Gastrocnemius medialis (tissue), 4 donors: ENCODE measurements at places on chromosomes 5 and 9. TPM values are rescaled to one million over a fixed set of nuclear protein-coding genes. Genes with fewer than 3 reads are reported as not detected.

- H3K4me3 ChIP-seq, result no peak overlapping the region
- peaks cover 17% of the 10 kb centered on the region for H3K4me1 ChIP-seq
- DNase-seq, result no peak
- no peak overlapping the region for H3K27ac ChIP-seq
- H3K27me3 ChIP-seq, result peaks cover 17% of the 10 kb centered on the region
These were observed 3.8 kb upstream of the GGTA1 start for GRCh38 chr9:121503444-121503843.

The DOCK2 gene
- total RNA-seq, result 2.1 TPM

- no peak overlapping the region for H3K4me3 ChIP-seq
- no peak for DNase-seq
- H3K4me1 ChIP-seq, result no peaks in the 10 kb centered on the region
These were observed 8.4 kb upstream of the GOLPH3 start for GRCh38 chr5:32182463-32183063.

DNA sequence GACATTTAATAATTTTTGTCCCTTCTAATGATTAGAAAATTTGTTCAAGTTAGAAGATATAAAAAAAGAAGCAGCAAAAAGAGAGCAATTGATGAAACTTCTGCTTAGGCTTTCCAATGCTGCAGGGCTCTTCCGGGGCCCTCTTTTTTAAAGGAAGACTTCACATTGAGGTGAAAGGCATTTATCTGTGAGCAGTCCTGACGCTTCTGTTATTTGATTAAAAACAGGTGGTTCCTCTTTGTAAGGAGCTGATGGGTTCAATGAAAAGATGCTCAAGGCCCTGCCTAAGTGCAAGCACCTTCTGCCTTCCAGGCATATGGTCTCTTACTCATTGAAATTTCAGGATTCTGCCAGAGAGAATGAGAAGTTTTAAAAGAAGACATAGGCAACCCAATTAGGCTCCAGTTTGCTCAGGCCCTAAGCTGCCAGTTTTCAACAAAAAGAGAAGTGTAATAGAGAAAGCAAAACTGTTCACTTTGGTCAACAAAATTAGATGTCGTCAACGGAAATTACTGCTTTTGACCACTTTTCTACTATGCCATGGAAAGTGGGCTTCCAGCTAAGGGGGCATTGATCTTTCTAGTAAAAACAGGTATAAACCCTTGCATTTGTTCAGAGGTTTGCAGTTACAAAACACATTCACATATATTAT lies 100.2 kb downstream of the INSYN2B start:
- no peaks in the 10 kb centered on the region for H3K4me1 ChIP-seq
- DNase-seq, result no peak
- no peak overlapping the region for H3K4me3 ChIP-seq
- H3K27me3 ChIP-seq, result no peaks in the 10 kb centered on the region

The NEUROG1 gene
- not detected for total RNA-seq

The RLN2 gene
- total RNA-seq, result not detected

The CCNJL gene
- total RNA-seq, result not detected

DNA sequence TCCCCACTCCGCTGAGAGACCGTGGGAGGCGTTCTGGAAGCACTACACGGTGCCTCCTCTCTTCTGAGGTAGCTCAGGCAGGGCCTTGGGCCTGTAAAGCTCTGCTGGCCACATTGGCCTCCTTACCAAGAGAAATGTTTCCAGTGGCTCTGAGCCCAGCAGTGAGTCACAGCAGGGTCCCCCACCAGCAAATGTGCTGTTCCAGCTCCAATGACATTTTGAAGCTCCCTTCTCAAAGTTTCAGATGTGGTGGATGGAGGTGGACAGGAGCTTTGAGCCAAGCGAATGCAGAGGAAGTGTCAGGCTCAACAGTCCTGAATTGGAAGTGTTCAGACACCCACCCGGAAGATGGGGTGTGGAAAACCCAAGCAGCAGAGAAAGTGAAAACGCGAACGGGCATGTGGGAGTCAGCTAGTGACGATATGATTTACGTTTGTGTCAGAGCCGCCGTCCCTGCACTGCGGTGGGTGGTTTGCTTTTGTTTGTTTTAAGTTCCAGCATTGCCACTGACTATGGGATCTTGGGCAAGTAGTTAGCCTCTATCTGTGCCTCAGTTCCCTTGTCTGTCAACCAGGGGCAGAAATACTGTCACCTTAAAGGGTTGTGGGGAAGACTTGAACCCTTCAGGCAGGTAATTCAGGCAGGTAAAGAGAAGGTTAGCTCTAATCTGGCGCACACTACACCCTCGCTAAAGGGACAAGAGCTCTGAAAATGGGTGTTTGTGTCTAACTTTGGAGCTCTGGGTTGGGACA lies 38.2 kb downstream of the C5orf15 start:
- no peak overlapping the region for H3K27ac ChIP-seq
- H3K36me3 ChIP-seq, result no peaks in the 10 kb centered on the region
- no peaks in the 10 kb centered on the region for H3K27me3 ChIP-seq

- H3K4me1 ChIP-seq, result peaks cover 70% of the 10 kb centered on the region
- no peaks in the 10 kb centered on the region for H3K36me3 ChIP-seq
These were observed 76.6 kb downstream of the ARRDC3 start for GRCh38 chr5:91306497-91306896.

DNA sequence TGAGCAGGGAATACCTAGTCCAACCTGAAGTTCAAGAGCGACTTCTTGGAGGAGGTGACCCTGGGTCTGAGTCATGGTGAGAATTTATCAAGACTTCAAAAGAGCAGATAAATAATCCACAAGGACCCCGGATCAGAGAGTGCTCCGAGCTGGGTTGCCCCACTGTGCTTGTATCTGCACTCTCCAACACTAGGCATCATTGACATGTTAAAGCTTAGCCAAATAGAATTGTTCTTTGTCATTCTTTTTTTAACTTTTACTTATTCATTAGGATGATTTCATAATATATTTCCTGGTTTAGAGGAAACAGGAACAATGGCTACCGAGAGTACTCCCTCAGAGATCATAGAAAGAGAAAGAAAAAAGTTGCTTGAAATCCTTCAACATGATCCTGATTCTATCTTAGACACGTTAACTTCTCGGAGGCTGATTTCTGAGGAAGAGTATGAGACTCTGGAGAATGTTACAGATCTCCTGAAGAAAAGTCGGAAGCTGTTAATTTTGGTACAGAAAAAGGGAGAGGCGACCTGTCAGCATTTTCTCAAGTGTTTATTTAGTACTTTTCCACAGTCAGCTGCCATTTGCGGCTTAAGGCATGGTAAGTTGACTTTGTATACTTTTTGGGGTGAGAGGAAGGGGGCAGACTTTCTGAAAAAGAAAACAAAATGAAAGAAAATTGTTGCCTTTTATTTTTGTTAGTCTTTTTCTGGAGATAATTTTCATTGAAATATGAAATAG lies at the start of gene CARD6:
CARD6 (plus strand) TSS at position 300 of the 738 bp plus-strand sequence; CDS start at position 316, 16 bp downstream.
- DNase-seq, result no peak
- no peaks in the 10 kb centered on the region for H3K36me3 ChIP-seq
- peaks cover 3% of the 10 kb centered on the region for H3K4me1 ChIP-seq

- no peaks in the 10 kb centered on the region for H3K27me3 ChIP-seq
These were observed 78.8 kb downstream of the CSNK1A1 start for GRCh38 chr5:149472399-149472798.

GRCh38 chr5:10173716-10174115 lies 76.0 kb downstream of the ATPSCKMT start:
- H3K36me3 ChIP-seq, result no peaks in the 10 kb centered on the region
- DNase-seq, result no peak
- H3K4me3 ChIP-seq, result no peak overlapping the region
- H3K4me1 ChIP-seq, result no peaks in the 10 kb centered on the region

The GFI1B gene
- total RNA-seq, result not detected

GRCh38 chr5:36763454-36763853 lies 113.1 kb upstream of the NIPBL start:
- H3K27me3 ChIP-seq, result no peaks in the 10 kb centered on the region
- no peaks in the 10 kb centered on the region for H3K4me1 ChIP-seq
- H3K27ac ChIP-seq, result no peak overlapping the region
- no peaks in the 10 kb centered on the region for H3K36me3 ChIP-seq

DNA sequence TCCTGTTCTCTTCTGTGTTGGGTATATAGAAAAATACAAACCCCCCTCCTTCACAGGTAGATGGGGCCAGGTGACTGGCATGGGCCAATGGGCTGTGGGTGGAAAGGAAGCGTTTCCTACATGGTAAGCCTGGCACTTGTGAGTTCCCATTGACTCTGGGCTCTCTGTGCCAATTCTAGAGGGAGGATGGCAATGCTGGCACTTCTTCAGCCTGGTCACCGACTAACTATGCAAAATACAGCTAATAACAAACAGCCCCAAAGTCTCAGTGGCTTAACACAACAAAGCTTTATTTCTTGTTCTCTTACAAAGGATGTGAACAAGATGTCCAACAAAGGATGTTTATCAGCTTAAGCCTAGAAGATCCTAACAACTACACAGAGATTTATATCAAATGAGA lies 258.1 kb downstream of the SYK start:
- H3K36me3 ChIP-seq, result no peaks in the 10 kb centered on the region
- no peak for DNase-seq
- H3K4me1 ChIP-seq, result peaks cover 43% of the 10 kb centered on the region
- H3K27ac ChIP-seq, result peak overlapping the region; percentile 83
- H3K4me3 ChIP-seq, result no peak overlapping the region
- no peaks in the 10 kb centered on the region for H3K27me3 ChIP-seq

The ANKRD34B gene
- total RNA-seq, result not detected

- H3K27me3 ChIP-seq, result no peaks in the 10 kb centered on the region
- no peak for DNase-seq
- no peak overlapping the region for H3K4me3 ChIP-seq
These were observed 20.6 kb upstream of the IL7R start for GRCh38 chr5:35835796-35836742.

DNA sequence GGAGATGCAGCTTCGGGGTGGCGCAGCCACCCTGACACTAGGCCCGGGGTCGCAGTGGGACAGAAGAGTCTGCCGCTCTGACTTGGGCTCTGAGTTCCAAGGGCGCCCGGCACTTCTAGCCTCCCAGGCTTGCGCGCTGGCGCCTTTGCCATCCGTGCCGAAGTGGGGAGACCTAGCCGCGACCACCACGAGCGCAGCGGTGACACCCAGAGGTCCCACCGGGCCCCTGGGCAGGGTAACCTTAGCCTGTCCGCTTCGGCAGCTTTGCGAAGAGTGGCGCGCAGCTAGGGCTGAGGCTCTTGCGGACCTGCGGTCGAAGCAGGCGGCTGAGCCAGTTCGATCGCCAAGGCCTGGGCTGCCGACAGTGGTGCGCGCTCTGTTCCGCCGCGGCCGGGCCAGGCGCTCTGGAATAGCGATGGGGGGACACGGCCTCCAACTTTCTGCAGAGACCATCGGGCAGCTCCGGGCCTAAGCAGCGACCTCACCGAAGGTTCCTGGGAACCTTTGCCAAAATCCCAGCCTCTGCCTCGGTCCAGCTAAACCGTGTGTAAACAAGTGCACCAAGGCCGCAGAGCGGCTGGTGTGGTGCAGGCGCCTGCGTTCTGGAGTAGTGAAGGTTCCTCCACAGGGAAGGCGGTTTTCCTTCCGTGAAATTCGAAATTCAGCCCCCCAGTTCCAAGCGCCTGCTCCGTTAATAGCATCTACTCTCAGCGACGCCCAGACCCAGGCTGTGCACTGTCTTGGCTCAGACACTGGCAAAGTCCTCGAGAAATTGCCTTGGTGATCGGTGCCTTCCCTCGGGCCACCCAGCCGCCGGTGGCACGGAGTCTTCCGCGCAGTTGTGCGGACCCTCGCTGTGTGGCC lies 7.4 kb downstream of the TLX3 start:
- H3K27me3 ChIP-seq, result peaks cover 100% of the 10 kb centered on the region
- peak overlapping the region; percentile 39 for H3K4me3 ChIP-seq
- no peaks in the 10 kb centered on the region for H3K36me3 ChIP-seq
- H3K4me1 ChIP-seq, result peaks cover 30% of the 10 kb centered on the region

The TAF1L gene
- not detected for total RNA-seq

DNA sequence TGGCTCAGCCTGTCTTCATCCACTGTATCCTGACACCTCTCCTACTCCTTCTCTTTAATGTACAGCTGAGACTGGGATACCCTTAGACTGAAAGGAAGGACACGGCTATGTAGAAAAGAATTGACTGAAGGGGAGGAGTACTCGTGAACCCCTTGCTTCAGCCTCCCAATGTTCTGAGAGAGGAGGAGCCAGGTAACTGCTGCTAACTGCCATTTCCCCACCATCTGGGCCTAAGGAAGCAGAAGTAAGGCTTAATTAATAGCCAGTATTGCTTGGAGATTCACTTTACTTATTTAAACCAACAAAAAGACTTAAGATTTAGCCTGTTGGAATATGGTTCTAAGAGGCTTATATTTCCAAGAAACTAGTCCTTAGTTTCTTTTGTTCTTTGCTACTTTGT lies 18.8 kb upstream of the RGS3 start:
- no peak overlapping the region for H3K4me3 ChIP-seq
- no peak for DNase-seq
- H3K4me1 ChIP-seq, result no peaks in the 10 kb centered on the region
- no peak overlapping the region for H3K27ac ChIP-seq
- no peaks in the 10 kb centered on the region for H3K27me3 ChIP-seq
- no peaks in the 10 kb centered on the region for H3K36me3 ChIP-seq

- no peaks in the 10 kb centered on the region for H3K4me1 ChIP-seq
- no peak overlapping the region for H3K27ac ChIP-seq
- no peak for DNase-seq
- no peaks in the 10 kb centered on the region for H3K36me3 ChIP-seq
- no peak overlapping the region for H3K4me3 ChIP-seq
- H3K27me3 ChIP-seq, result peaks cover 4% of the 10 kb centered on the region
These were observed 104.6 kb upstream of the IRX1 start for GRCh38 chr5:3490957-3491507.

DNA sequence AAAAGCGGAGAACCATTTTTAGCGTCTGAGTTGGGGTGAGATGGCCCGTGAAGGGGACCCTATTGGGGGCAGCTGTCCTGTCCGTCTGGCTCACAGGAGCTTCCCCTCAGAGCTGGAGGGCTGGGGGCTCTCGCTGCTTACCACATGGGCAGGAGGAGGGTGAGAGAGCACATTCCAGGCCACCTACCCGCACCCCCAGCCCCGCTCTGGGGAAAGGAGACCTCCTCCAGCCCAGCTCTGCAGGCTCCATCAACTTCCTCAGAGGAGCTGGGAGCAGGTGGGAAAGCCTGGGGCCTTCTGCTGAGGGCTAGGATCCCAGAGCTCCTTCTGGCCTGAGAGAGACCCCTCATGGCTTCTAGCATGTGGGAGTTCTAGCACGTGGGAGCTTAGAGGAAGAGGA lies 27.1 kb upstream of the SPTLC1 start:
- no peak overlapping the region for H3K4me3 ChIP-seq
- DNase-seq, result no peak
- peaks cover 8% of the 10 kb centered on the region for H3K4me1 ChIP-seq
- H3K27me3 ChIP-seq, result peaks cover 13% of the 10 kb centered on the region

- H3K27me3 ChIP-seq, result no peaks in the 10 kb centered on the region
- H3K4me3 ChIP-seq, result no peak overlapping the region
- DNase-seq, result no peak
- no peak overlapping the region for H3K27ac ChIP-seq
- no peaks in the 10 kb centered on the region for H3K4me1 ChIP-seq
- no peaks in the 10 kb centered on the region for H3K36me3 ChIP-seq
These were observed 24.1 kb downstream of the WWC1 start for GRCh38 chr5:168315416-168316138.

- no peaks in the 10 kb centered on the region for H3K36me3 ChIP-seq
- H3K27ac ChIP-seq, result no peak overlapping the region
- H3K4me3 ChIP-seq, result no peak overlapping the region
- no peaks in the 10 kb centered on the region for H3K27me3 ChIP-seq
These were observed 238.1 kb downstream of the FBXL7 start for GRCh38 chr5:15737871-15738664.
